Metanephros (tissue), 2 donors: ENCODE measurements at places on chromosomes 16 and 17. TPM values are rescaled to one million over a fixed set of nuclear protein-coding genes. Genes with fewer than 3 reads are reported as not detected.

The NETO2 gene
- 16.7 TPM for total RNA-seq

The NOG gene
- 3.4 TPM for total RNA-seq

The KRTAP9-4 gene
- not detected for total RNA-seq

The APPBP2 gene
- 47.0 TPM for total RNA-seq

The RASD1 gene
- 10.7 TPM for total RNA-seq

The TSEN54 gene
- total RNA-seq: 23.6 TPM

The SHISA9 gene
- 4.8 TPM for total RNA-seq

The C1QL1 gene
- total RNA-seq: 1.1 TPM

The ATF7IP2 gene
- total RNA-seq: 15.8 TPM

The SCNN1B gene
- 15.6 TPM for total RNA-seq

The DLX3 gene
- 0.41 TPM for total RNA-seq

The FOXJ1 gene
- 21.6 TPM for total RNA-seq

The CX3CL1 gene
- total RNA-seq: 30.6 TPM

The CLDN7 gene
- 65.5 TPM for total RNA-seq

The ZNF785 gene
- 20.3 TPM for total RNA-seq

The SOX9 gene
- total RNA-seq: 9.7 TPM

The CCL2 gene
- 56.1 TPM for total RNA-seq

The CASKIN1 gene
- total RNA-seq: 1.6 TPM

The NKD1 gene
- 12.6 TPM for total RNA-seq

The KRTAP1-1 gene
- not detected for total RNA-seq

The TBC1D3D gene
- total RNA-seq: 4.0 TPM

The CEP295NL gene
- total RNA-seq: 8.1 TPM

The USP32 gene
- 57.3 TPM for total RNA-seq

The CCDC154 gene
- total RNA-seq: 2.2 TPM

The KRT23 gene
- 1.3 TPM for total RNA-seq

The TRAF4 gene
- total RNA-seq: 141 TPM

The MYH11 gene
- 11.3 TPM for total RNA-seq

The DDX5 gene
- 387 TPM for total RNA-seq

The KCNH6 gene
- 2.1 TPM for total RNA-seq

The NXN gene
- total RNA-seq: 50.2 TPM

The FOXF1 gene
- total RNA-seq: 0.29 TPM

The EVPLL gene
- 1.9 TPM for total RNA-seq

The IRX5 gene
- total RNA-seq: 11.7 TPM

The YPEL3 gene
- total RNA-seq: 56.3 TPM

The CNGB1 gene
- not detected for total RNA-seq

The TMEM220 gene
- 4.1 TPM for total RNA-seq

The SHISA6 gene
- total RNA-seq: 1.2 TPM

The MYOCD gene
- total RNA-seq: 4.9 TPM

The PRSS36 gene
- total RNA-seq: 0.76 TPM

The STAC2 gene
- total RNA-seq: 0.93 TPM

The TBX2 gene
- 103 TPM for total RNA-seq

The GGT6 gene
- 15.0 TPM for total RNA-seq

The C16orf74 gene
- 5.5 TPM for total RNA-seq

The SYCE1L gene
- 2.5 TPM for total RNA-seq

The UNC13D gene
- 12.6 TPM for total RNA-seq

The ALOX15B gene
- 0.99 TPM for total RNA-seq

The PCGF2 gene
- total RNA-seq: 19.3 TPM

The SLC35G6 gene
- total RNA-seq: not detected

The TLCD3B gene
- 1.5 TPM for total RNA-seq

The RPS6KB1 gene
- 34.2 TPM for total RNA-seq

The QRICH2 gene
- total RNA-seq: 4.3 TPM

The C17orf50 gene
- total RNA-seq: not detected

The KRT24 gene
- not detected for total RNA-seq

The SLC47A2 gene
- 6.2 TPM for total RNA-seq
